ENCODE measurements at places on chromosomes 4 and X.

DNA sequence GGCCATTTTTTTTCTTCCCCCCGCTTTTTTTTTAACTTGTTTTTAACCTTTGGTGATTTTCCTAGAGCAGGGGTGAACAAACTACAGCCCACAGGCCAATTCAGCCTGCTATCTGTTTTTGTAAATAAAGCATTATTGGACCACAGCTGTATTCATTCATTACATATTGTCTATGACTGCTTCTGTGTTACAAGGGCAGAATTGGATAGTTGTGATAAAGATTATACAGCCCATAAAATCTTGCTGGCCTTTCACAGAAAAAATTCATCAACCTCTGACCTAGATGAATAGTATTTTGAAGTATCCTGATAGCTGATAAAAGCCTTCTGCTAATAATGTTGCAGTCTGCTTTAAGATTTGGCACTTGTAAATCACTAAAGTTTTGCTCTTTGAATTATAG lies 63.4 kb downstream of the SMAD1 start:
- no peak for DNase-seq

DNA sequence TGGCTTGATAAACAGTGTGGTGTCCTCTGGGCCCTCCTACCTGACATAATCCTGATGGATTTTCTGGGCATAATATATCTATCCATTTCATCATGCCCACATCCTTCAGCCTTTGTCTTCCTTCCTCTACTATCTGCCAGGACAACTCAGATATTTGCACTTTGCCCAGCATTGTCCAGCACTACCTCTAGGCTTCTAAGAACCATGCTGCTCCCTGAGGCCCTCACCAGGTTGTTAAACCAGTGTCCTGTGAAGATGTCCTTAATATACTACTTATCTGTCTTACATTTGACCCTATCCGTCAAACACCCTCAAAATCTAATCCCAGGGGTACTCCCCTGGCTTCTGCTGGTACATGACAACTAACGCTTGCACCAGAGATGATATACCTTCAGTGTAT lies 58.2 kb upstream of the MAML3 start:
- no peak for DNase-seq

DNA sequence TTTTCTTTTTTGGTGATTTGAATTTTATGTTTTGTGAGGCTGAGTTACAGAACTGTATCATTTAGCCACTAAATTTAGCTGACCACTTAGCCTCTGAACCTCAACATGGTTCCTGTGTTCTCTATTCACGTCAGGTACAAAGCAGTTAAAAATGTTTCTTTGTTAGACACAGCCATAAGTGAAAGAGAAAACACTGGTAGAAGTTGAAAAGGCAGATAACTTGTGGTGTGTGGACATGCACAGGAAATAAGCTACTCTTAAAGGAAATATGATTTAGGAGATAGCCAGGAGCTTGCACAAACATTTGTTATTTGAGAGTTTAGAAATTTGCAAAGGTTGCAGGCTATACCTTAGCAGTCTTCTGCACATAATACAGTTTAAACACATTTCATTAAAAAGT lies 171.0 kb upstream of the RPS6KA3 start:
- DNase-seq, result no peak

DNA sequence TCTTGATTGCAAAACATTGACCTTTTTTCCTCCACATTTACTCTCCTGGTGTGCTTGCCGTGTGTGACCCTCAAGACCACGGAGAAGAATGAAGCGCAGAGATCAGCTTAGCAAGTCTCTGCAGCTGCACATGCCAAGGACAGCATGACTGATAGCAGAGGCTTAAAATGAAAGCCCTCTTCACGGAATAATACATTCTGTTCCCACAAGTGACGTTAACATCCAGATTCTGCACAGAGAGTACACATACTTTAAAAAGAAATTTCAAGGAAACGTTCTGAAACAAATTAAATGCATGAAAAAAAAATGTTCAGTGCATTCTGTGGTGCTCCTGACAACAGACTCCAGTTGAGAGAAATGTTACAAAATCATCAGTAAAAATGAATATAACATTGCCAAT lies 60.9 kb downstream of the SLC7A11 start:
- no peak for DNase-seq

DNA sequence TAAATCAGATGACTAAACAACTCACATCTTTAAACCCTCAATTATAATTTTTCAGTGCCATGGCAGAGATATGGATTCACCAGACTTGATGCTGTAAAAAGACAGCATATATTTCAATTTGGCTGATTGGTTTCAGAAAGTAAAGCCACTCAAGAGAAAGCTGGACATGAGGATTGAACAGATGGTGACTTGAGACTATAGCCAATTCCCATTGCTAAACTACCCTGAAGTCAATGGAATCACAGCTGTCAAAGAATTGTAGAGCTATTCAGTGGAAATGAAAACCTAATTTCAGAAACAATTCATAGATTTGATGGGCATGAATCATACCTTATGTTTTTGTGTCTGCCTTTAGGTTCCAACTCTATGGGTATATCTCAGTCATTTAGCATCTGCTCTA lies 510.6 kb upstream of the BOD1L1 start:
- DNase-seq, result no peak

- no peak for DNase-seq
These were observed 79.2 kb downstream of the FBXL5 start for GRCh38 chr4:15575966-15576365.

DNA sequence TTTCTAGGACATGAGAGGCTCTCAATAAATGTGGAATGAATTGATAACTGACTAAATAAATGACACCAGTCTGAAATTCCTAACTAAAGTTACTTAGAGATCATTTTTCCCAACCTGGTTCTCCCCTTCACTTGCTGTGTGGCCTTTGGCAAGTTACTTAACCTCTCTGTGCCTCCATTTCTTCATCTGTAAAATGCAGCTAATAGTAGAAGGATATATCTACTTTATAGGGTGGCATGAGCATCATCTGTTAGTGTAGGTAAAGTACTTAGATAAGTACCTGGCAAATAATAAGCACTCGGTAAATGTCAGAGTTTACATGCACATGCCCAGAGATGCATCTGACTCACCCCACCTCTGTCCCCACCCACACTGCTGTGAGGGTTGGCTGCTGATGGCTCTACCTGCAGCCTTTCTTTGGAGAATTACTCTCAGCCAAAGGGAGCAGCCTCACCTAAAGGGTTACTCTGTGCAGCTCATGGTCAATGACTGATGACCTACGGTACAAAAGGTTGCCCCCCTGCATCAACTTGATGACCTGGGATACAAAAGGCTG lies 139.3 kb downstream of the CHIC2 start:
- no peak for DNase-seq

DNA sequence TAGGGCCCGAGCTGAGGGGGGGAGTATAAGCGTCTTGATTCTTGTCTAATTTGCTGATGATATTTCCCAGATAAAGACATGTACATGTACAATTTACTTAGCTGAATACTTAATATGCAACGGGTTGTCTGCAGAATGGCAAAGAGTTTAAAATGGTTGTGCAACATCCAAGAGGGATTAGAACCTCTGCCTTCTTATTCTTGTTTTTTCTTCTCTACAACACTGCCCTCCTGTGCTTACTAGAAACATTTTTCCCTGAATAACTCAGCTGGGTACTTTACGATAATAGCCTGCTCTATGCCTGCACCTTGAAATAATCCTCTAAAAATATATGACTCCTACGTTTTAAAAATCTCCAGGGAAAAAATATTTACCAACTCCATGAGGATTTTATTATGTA lies 41.8 kb downstream of the INTS12 start:
- DNase-seq, result no peak

DNA sequence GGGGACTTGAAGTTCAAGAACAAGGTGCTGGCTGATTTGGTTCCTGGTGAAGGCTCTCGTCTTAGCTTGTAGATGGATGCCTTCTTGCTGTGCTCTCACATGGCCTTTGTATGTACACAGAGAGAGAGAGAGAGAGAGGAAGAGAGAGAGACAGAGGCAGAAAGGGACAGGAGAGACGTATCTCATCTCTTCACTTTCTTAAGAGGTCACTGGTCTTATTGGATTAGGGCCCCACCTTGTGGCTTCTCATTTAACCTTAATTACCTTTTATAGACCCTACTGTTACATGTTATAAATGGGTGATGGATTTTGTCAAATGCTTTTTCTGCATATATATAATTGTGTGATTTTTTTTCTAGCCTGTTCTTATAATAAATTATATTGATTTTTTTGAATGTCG lies 1444.2 kb downstream of the ADGRL3 start:
- DNase-seq, result no peak

GRCh38 chr4:139416073-139416673 lies 37.7 kb upstream of the RAB33B start:
- DNase-seq, result peak; percentile 2

DNA sequence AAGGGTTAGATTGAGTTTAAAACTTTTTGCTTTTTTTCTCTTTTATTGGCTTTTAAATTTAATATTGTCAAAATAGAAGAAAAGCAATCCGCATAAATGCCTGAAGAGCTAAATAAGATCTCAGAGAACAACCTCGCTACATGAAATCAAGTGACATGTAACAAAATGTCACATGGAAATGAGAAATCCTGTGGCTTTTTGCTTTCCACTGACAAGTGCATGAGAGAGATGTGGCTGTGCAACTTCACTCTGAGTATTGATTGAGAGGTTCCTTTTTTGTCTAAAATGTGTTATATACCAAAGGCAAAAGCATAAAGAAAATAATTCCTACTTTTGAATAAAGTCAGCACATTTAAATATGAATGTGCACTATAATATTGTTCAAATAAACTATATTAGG lies 263.5 kb downstream of the MAPK10 start:
- DNase-seq, result no peak

DNA sequence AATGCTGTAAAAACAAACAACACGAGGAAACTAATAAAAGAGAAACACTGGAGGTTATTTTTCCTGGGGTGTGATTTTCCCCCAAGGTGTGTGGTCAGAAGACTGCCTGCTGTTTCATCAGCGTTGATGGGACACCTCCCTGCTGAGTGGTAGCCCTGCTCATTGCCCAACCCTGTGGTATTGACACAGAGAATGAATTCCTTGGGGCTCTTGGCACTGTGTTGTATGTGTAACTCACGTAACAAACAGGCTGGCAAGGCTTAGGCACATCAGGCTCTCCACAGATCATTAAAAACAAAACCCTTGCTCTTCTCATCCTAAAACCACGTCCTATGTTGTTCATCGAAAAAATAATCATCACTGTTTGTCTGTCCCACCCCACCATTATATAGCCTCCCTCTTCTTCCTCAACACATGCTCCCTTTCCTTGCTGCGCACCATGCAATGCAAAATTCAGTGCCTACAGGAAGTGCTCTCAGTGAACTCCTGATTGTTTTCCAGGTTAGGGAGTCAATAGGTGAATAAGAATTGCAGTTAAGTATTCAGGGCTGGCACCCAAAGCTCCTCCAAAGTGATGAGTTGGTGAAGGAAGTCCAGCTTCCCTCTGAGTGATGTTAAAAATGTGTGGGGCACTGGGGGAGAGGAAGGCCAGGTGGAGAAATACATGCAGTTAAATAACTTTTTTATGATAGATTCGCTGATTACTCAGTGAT lies 11.4 kb upstream of the PUDP start:
- DNase-seq, result no peak

DNA sequence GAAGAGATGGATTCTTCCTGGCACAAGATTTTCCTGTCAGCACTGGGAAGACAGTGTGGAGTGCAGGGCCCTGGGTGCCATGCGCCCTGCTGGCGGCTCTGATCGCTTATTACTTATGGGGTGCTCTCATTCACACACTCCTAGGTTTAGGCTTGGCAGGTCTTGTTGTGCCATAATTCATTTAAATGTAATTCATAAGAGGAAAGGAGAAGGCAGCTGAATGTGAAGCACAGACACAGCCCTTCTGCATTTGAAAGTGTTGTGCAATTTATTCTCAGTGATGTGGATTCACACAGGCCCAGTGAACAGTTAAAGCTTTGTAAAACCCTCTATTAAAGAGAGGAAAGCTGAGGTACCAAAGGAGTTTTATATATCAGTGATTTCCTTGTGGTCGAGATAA lies 249.7 kb downstream of the C4orf33 start:
- DNase-seq, result no peak

GRCh38 chrX:40130207-40130606 lies 32.4 kb upstream of the BCOR start:
- peak; percentile 73 for DNase-seq

DNA sequence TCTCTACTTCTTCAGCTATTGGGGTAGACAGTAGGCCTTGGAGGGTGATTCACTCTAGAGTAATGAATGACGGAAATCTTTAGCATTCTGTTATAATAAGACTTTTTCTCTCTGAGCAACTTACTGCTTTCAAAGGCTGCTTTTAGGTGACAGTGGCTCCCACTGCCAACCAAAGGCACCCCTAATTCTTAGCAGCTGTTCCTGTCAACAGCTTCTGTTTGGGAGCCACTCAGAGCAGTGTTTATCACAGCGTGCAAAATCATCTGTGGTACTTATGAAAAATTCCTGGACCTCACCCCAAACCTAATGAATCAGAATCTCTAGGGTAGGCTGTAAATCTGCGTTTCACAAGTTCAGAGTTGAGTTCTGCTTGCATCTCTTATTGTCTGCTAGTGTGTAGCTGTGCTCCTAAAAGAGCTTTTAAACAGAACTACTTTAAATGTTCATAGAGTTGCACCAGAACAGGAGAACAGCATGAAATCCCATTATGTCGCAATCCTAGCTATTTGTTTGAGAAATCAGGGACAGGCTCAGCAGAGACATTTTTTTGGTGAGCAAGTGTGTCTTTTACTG lies 52.8 kb upstream of the POU4F2 start:
- DNase-seq, result no peak

DNA sequence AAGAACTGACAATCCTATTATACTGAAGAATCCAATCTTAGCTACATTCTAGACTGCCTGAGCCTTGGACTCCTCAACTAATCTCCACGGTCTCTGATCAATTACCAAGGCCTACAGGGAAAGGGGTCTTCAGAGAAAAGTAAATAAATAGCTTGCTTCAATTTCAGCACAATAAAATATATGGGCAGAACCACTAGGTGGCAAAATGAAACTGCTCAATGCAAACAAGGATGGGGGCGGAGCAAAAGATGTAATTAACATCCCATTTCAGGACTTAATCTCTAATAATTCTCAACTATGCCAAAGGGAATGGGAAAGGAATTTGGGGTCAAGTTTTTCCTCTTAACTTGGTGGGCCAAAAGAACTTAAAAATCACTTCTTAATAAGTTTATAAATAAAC lies 78.4 kb upstream of the MAP3K15 start:
- peak; percentile 9 for DNase-seq

GRCh38 chr4:120829113-120829831 lies 93.3 kb downstream of the PRDM5 start:
- DNase-seq, result no peak

DNA sequence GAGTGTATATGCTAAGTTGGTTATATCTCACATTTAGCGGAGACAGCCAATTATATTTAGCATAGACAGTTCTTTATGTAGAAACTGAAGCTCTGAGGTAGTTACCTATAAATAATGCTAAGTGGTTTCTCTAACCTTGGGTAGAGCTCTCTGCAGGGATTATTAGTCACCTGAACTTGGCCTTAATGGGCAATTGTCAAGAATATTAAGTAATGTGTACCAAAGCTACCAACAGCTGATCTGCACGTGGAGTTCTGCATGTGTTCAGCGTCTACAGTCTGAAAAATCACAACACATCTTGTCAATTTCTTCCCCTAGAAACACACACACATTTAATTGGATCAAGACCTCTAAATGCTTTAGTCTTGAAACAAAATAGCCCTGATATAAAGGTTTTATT lies 740.6 kb upstream of the FAM241A start:
- no peak for DNase-seq
